SJCRH30 (cell line): ENCODE measurements at places on chromosomes 6 and 20. TPM values are rescaled to one million over a fixed set of nuclear protein-coding genes. Genes with fewer than 3 reads are reported as not detected.

DNA sequence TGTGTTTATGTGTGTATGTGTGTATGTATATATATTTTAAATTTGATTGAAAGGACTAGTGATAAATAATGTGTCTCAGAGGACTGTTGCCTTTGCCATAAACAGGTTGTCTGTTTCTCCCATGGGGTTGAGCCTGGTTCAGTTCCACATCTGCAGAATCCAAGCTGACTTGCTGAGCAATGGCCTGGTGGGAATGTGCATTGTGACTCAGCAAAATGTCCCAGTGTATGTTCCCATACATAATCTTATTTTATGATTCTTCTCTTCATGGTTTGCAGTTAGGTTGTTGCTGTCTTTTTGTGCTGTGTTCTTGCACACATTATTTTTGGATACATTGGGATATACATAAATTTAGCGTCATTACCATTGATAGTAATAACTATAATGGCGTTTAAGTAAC lies 115.6 kb upstream of the SLC24A3 start:
- no peaks in the 10 kb centered on the region for H3K36me3 ChIP-seq
- DNase-seq: no peak
- no peak overlapping the region for H3K4me3 ChIP-seq
- no peaks in the 10 kb centered on the region for H3K27me3 ChIP-seq

GRCh38 chr6:31058128-31058894 lies 48.0 kb downstream of the MUC22 start:
- no peak overlapping the region for H3K27ac ChIP-seq
- H3K27me3 ChIP-seq: peaks cover 3% of the 10 kb centered on the region; the same call in 1 of the 2 replicates
- H3K4me3 ChIP-seq: no peak overlapping the region
- peaks cover 20% of the 10 kb centered on the region for H3K4me1 ChIP-seq

GRCh38 chr6:166360243-166361076 lies 18.1 kb upstream of the SFT2D1 start:
- no peak overlapping the region for H3K27ac ChIP-seq
- H3K4me3 ChIP-seq: no peak overlapping the region
- peak; percentile 73 for DNase-seq
- H3K27me3 ChIP-seq: no peaks in the 10 kb centered on the region
- peaks cover 16% of the 10 kb centered on the region for H3K4me1 ChIP-seq

DNA sequence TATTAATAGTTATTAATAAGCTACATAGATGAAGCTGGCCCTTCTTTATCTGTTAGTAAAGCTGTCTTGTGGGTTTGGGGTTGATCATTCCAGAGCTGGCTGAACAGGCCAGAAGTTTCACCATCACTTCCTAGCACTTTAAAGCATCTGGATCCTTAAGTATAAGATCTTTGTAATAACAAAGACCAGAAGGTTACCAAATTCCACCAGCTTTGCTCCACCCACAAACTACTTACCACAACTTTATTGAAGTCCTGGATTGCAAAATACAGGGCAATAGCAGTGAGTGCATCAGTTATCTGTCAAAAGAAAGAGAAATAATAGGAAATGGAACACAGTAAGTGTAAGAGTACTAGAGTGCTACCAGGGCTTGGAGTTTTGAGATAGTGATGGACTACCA lies 33.0 kb downstream of the PIGU start:
- peaks cover 15% of the 10 kb centered on the region for H3K4me1 ChIP-seq
- no peaks in the 10 kb centered on the region for H3K36me3 ChIP-seq
- no peak for DNase-seq
- H3K27ac ChIP-seq: no peak overlapping the region

GRCh38 chr6:107080036-107080435 lies 35.3 kb downstream of the BEND3 start:
- H3K27ac ChIP-seq: no peak overlapping the region
- peak; percentile 20 for DNase-seq
- no peaks in the 10 kb centered on the region for H3K27me3 ChIP-seq
- peaks cover 9% of the 10 kb centered on the region for H3K36me3 ChIP-seq
- H3K4me1 ChIP-seq: no peaks in the 10 kb centered on the region

DNA sequence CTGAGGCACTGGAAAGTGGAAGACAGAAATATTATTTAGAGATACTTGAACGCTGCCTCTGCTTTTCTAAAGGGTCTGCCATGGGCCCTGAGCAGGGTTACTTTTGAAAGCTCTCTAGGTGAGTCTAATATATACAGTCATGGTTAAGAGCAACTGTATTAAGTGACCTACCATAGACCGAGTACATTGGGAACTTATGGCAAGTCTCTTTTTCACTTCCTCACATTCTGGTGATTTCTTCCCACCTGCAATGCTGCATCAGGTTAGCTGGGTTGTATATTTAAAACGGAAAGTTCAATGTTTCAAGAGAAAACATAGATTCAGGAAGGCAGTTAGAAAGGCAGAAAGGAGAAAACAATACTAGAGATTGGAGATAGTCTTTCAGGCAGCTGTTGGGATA lies 154.7 kb downstream of the PHF3 start:
- no peak overlapping the region for H3K27ac ChIP-seq
- H3K4me1 ChIP-seq: no peaks in the 10 kb centered on the region
- 0 out of 2 replicates have a peak, but pooled peaks cover 5% of the 10 kb centered on the region for H3K27me3 ChIP-seq
- no peak for DNase-seq

- H3K27ac ChIP-seq: no peak overlapping the region
- no peaks in the 10 kb centered on the region for H3K36me3 ChIP-seq
- no peak for DNase-seq
- no peaks in the 10 kb centered on the region for H3K4me1 ChIP-seq
- H3K27me3 ChIP-seq: no peaks in the 10 kb centered on the region
- no peak overlapping the region for H3K4me3 ChIP-seq
These were observed 110.9 kb upstream of the JAG1 start for GRCh38 chr20:10784554-10785183.

- no peaks in the 10 kb centered on the region for H3K27me3 ChIP-seq
- peaks cover 32% of the 10 kb centered on the region for H3K36me3 ChIP-seq
- no peak overlapping the region for H3K27ac ChIP-seq
These were observed 55.2 kb downstream of the B4GALT5 start for GRCh38 chr20:49658508-49658907.

DNA sequence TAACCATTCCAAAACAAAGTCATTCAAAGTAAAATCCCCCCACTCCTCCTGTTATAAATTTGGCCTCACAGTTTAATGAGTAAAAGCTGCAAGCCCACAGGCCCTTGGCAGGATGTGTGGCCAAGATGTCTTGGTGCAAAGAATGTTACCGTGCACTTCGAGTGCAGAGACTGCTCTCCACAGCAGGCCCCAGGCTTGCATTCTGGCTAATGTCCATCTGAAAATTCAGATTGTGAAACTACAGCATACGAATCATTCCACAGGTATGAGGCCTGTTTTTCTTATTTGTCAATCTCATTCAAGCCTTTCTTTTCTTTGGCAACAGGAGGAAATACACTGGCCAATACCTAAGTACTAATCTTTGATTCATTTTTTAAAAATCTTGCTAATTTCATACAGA lies 7.1 kb downstream of the RPS6KA2 start:
- no peak overlapping the region for H3K27ac ChIP-seq
- no peaks in the 10 kb centered on the region for H3K36me3 ChIP-seq
- no peak overlapping the region for H3K4me3 ChIP-seq
- no peaks in the 10 kb centered on the region for H3K27me3 ChIP-seq
- no peaks in the 10 kb centered on the region for H3K4me1 ChIP-seq
- DNase-seq: no peak

DNA sequence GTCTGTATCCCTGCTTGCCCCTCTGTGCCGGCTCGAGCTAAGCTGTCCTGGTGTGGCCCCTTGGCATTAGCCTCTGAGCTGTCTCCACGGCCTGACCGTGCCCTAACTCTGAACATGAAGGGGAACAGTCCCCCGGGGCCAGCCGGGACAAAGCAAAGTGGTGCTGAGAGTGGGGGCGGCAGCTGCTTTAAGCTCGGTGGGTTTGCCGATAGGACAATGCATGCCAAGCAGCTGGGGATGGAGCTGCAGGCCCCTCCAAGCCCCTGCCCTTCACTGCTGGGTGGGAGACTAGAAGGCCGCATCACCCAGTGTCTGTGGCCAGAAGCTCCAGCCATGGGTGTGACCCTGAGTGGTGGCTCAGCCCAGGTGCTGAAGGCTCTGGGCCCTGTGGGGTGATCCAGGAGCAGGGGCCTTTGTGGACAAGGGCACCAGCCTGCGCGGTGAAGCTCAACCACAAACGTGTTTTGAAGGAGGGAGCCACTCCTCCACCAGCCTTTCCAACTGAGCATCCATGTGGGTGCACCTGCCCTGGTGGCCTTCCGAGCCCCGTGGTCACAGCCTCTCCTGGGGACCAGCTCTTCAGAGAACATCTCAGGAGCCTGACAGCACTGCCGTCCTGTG lies 242.5 kb downstream of the ERMARD start:
- H3K4me3 ChIP-seq: no peak overlapping the region
- no peak overlapping the region for H3K27ac ChIP-seq
- H3K36me3 ChIP-seq: no peaks in the 10 kb centered on the region
- H3K4me1 ChIP-seq: no peaks in the 10 kb centered on the region
- H3K27me3 ChIP-seq: no peaks in the 10 kb centered on the region
- no peak for DNase-seq

- no peaks in the 10 kb centered on the region for H3K27me3 ChIP-seq
- H3K4me3 ChIP-seq: peak overlapping the region; percentile 11; the same call in 1 of the 2 replicates
- H3K4me1 ChIP-seq: peaks cover 35% of the 10 kb centered on the region
These were observed 26.9 kb downstream of the NRN1 start for GRCh38 chr6:5979650-5980420.

- no peak overlapping the region for H3K4me3 ChIP-seq
- no peak for DNase-seq
- no peak overlapping the region for H3K27ac ChIP-seq
These were observed 38.4 kb downstream of the ZMYND8 start for GRCh38 chr20:47318027-47318585.

- no peaks in the 10 kb centered on the region; the same call in 1 of the 2 replicates for H3K27me3 ChIP-seq
- H3K27ac ChIP-seq: no peak overlapping the region
- H3K4me3 ChIP-seq: no peak overlapping the region
- no peak for DNase-seq
- no peaks in the 10 kb centered on the region for H3K4me1 ChIP-seq
These were observed 5.2 kb downstream of the ADIG start for GRCh38 chr20:38586181-38586525.

- DNase-seq: peak; percentile 17
- 0 out of 2 replicates have a peak, but pooled peaks cover 3% of the 10 kb centered on the region for H3K27me3 ChIP-seq
- H3K4me1 ChIP-seq: no peaks in the 10 kb centered on the region
- no peaks in the 10 kb centered on the region for H3K36me3 ChIP-seq
- no peak overlapping the region for H3K4me3 ChIP-seq
These were observed 229.6 kb upstream of the RIN2 start for GRCh38 chr20:19528286-19529030.

The LHFPL5 gene
- total RNA-seq: 0.08 and 0.10 TPM in 2 replicates

The AVP gene
- not detected in 2 replicates for total RNA-seq

The GRM1 gene
- 0.13 TPM in 1 of 2 replicates, not detected in the other for total RNA-seq
